Neural progenitor cell (in vitro differentiated cells): ENCODE measurements at places on chromosomes 3 and 15. TPM values are rescaled to one million over a fixed set of nuclear protein-coding genes. Genes with fewer than 3 reads are reported as not detected.

AGTR1 gene
- total RNA-seq: 0.09 TPM in 1 of 2 replicates, not detected in the other

ZNF774 gene
- total RNA-seq: 1.9 and 8.3 TPM in 2 replicates

C3orf20 gene
- total RNA-seq: not detected in 2 replicates

C15orf62 gene
- not detected in 2 replicates for total RNA-seq

OR5K4 gene
- not detected in 2 replicates for total RNA-seq

- no peak for DNase-seq
Observed at GRCh38 chr3:32913790-32914446, 37.5 kb upstream of the CCR4 start.

DNA sequence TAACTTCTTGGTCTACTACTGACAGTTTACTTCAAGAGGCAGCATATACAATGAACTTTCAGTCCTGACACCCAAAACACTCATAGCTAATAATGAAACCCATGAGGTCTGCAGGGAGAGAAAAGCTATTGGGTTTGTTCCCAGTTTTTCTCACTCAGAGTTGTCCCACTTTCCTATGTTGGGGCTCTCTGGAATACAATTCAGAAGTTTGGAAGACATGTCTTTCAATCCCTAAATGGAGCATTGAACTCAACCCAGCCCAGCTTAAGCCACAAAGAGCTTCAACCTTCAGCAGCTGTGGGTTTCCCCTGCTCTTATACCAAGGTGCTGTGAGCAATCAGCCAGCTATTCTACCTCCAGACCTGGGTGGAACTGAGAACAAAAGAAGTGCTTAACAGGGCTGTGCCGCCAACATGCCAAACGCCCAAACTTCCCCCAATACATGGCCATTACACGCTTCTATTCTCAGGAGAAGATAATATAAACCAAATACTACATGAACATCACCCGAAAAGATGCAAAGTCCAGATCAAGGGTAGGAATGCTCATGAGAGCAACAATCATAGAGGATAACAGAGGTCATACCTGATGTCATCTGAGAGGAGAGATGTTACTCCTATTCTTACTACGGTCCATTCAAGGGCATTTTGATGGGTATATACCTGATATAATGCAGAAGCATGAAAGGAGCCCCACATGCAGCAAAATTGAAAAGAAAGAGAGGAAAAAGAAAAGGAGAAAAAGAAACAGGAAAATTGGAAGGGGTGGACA lies 131.2 kb upstream of the TGFBR2 start:
- DNase-seq: no peak
